ENCODE measurements at places on chromosomes 6 and 20.
A peak's percentile ranks its signal among the peaks of the same experiment; 100 is the strongest.

DNA sequence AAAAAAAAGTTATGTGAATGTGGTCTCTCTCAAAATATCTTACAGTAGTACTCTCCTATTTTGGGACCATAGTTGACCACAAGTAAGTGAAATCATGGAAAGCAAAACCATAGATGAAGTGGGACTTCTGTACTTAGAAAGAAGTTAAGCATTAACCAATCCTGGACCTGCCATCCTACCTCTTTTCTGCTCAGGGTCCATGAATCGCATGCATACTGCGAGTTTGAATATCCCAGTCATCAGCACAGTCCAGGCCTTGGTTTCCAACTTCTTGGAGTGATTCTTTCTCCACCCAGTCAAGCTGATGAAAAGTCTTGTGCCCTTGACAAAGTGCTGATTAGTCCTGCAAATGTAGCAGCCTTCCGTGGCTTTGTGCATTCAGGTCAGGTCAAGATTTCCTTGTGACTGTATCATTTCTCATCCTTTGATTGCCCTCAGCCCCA is 46.0 kb downstream of the RNF217 start:
- no peak for DNase-seq

DNA sequence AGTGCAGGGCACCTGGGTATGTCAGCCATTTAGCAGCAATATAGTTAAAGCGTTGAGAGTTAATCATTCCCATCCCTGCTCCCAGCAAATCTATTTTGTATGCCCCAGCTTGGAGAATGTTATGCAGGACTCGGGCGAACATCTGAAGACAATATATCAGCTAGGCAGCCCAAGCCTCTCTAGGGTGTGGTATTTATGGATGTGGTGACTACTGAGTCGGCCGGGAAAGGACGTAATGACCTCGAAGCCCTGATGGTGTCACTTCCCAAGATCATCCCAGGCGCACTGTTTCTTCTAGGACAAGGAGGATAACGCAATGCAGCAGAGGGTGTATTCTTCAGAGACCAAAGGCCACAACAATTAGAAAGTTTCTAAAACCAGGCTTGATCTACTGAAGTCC is 63.6 kb upstream of the FAM184A start:
- DNase-seq, result no peak

- DNase-seq, result peak; percentile 31
These were observed 31.3 kb downstream of the RAB22A start for GRCh38 chr20:58340853-58341252.

- no peak for DNase-seq
These were observed 122.7 kb downstream of the SNX5 start for GRCh38 chr20:17845701-17846475.

- DNase-seq, result no peak
These were observed 643.7 kb downstream of the EPM2A start for GRCh38 chr6:145091586-145092142.

DNA sequence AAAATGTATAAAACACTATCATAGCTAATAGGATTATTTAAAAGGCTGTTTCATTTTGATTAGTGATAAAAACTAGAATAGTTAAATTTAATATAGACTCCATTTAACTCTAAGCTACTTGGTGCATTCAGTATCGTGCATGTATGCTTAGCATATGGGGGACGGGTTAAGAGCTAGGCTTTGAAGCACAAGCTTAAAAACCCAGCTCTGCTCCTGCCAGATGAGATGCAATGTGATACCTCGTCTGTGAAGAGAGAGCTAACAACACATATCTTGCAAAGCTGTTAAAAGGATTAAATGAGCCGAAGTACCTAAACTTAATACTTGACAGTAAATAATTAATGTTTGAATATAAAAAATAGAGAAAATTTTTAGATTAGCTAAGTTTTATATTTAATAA is 42.2 kb downstream of the DTNBP1 start:
- no peak for DNase-seq

DNA sequence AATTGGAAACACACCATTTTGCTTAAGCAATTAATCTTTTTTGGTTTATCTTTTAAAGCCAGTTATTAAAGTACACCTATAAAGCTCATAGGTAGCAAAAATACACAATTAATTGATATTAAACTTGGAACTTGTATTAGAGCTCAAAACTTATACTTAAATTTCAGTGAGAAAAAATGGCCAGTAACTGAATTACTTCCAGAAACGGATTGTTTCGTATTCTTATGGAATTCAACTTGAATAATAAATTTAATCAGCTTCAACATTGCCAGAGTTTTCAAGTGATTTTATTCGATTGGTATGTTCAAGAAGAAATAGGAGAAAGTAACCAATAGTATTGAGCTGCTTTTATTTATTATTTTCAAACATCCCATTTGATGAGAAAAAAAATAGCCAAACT is 112.7 kb upstream of the PDE10A start:
- DNase-seq, result no peak

DNA sequence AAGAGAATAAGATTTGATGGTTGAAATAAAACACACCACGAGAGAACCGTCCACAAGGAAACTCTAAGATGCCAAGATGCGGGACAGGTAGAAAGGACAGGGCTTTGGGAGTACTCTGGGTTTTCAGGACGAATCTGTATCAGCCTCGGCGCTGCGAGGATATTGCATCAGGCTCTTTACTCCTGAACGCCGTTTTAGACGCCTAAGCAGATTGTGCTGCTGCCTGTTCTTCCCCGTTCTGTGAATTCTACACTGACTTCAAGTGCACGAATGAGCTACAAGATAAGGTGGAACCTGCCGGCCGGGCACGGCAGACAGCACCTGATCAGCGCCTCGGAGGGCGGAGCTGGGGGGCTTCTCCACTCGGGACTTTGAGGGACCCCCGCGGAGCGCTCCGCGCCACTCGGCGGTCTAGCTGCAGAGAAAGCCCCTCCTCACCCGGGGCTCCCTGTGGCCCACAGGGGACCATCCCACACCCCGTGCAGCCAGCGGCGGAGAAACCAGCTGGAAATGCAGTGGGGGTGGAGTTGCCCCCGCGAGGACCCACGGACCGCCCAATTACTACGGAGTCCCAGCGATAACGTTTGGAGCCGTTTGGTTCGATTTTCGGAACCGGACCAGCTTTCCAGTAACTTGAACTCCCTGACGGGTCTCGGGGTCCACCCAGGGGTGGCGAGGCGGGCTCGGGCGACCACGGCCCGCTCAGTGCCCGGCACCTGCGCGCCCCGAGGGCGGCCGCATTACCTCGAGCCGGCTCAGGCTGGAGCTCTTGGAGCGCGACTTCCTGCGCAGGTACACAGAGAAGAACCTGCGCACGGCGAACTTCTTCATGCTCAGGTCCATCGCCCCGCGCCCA is 646 bp downstream of the RPS6KA2 start:
- peak; percentile 17 for DNase-seq

GRCh38 chr6:154127657-154128056 is 88.6 kb downstream of the OPRM1 start:
- DNase-seq, result no peak

- DNase-seq, result no peak
These were observed 187.6 kb downstream of the CLIC5 start for GRCh38 chr6:45827952-45828530.

Measured in urothelium cell line (cell line).